ENCODE measurements at places on chromosomes 11 and 22.

GRCh38 chr11:71979602-71980001 is 19.1 kb upstream of the IL18BP start:
- DNase-seq = no peak

DNA sequence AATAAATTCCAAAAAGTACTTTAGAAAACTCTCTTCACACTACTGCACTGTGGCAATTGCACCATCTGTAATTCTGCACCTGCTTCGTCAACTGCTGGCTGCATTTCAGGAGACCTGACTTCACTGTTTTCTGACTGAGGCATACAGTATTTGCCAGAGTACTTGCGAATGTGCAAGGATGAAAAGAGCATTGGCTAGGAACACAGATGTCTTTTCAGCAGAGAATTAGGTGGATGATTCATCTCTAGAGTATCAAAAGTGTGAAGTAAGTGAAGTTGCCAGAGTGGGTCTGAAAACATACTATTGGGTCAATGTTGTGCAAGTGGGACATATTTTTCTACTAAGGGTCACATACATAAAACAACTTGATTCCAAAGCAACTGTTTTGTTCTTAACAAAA is 427.5 kb upstream of the CCDC90B start:
- DNase-seq = no peak

GRCh38 chr11:115067900-115068530 is 389.7 kb downstream of the NXPE2 start:
- no peak for DNase-seq

GRCh38 chr11:65456418-65456817 is 33.8 kb downstream of the NEAT1 start:
- no peak for DNase-seq

DNA sequence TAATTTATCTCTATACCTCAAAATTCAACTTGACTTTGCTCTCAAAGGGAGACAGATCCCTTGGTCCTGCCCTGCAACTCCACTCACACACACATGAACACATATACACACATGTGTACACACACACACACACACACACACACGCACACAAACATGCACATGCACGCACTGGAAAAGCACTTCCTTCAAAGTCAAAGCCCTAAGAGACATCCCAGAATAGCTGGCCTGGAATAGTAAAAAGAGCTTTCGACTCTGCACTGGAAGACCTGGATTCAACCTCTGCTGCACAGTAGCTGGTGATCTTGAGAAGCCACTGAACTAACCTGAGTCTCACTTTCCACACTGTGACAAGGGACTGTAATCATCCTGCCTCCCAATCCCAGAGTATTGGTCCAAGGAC is 26.8 kb downstream of the TENM4 start:
- no peak for DNase-seq

DNA sequence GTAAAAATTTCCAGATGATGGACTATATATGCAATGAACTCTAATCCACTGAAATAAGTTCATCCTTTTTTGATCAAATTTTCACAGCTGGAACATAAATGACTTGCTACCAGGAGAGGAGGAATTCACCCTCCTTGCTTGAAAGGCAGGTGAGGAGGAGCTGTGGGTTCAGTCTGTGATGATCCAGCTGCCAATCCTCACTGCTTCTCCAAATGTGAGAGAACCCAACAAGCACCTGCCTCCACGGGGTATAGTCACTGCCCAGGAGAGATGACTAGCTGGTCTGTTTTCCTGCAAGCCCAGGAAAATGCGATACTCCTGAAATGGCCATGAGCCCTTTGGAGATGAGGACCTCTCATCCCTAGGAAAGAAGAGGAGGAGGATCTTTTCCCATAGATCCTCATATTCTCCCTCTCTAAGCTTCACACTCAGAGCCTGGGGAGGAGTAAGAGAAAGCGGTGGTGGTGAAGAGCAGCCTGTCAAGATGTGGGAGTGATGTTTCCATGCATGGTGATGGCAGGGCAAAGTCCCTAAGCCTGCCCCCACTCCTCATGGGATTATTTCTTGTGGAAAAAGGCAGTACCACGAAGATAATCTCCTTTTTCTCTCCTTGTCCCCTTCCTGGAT is 77.9 kb upstream of the USP47 start:
- DNase-seq = no peak

DNA sequence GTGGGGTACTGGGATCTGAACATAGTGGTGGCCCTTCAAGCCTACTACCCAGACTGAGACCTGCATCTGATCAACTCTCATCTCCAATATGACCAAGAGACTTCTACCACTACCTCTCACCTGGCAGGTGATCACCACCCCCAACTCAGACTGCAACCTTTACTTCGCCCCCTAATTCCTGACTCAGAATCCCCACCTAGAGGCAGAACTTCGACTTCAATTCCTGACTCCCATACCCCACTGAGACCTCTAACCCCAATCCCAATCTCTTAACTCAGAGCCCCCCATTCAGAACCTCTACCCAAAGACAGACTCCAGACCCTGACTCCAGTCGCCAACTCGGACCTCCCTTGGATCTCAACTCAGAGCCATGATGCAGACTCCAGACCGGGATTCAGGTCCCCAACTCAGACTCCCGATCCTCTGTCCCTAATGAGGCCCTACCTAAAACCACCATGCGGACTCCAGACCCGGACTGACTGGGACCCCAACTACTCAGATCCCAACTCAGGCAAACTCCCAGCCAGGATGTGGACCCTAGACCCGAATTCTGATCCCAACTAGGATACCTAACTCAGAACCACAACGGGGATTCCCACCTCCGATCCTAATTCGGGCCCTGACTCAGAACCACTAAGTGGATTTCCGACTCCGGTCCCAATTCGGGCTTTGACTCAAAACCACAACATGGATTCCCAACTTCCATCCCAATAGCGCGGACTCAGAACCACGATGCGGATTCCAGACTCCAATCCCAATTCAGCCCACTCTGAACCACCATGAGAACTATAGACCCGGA is 1.2 kb downstream of the KCNQ1OT1 start:
- no peak for DNase-seq

DNA sequence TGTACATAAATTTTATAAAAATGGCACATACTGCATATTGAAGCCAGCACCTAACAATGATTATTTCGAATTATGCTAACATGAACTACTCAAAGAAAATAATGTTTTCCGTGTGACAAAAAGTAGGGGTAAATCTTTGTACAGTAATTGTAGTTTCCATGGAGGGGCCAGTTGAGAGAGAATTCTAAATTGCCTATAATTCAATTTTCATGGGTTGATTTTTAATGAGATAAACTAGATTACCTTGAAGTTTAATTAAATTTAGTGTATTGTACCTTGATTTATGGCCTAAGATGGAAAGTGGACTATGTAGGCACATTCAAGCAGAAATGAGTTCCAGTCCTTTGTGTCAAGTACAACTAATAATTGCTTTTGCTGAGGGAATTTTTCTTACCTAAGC is 5.0 kb downstream of the APLP2 start:
- DNase-seq = no peak

GRCh38 chr11:115475564-115475963 is 28.7 kb downstream of the CADM1 start:
- no peak for DNase-seq

DNA sequence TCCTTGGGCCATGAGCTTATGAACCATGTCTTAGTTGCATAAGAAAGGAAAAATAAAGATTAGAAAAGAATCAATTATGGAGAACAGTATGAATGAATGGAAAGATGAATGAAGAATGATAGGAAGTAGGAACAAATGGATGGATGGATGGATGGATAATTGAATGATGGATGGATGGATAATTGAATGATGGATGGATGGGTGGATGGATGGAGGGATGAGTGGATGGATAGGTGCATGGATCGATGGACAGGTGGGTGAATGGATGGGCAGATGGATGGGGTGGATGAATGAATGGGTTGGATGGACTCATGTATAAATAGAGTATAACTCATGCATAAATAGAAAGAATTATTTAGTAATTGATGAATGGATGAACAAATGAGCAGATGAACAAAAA is 7.2 kb downstream of the LSP1 start:
- DNase-seq = no peak

DNA sequence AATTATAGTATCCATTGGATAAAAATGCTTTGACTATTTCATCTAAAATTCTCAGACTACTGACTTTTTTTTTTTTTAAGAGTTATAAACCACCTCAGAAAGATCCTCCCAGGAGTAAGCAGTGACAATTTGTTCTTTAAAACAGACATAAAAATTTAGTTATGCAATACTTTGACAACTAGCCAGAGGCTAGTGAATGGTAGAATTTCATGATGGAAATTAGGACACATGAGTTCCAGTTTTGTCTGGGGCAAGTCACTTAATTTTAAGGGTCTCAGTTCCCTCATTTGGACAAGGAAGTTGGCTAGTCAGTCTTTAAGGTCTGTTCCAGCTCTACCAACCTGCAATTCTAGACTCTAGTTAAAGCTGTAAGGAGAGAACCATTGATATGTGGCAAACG is 2.9 kb downstream of the IL18 start:
- no peak for DNase-seq

DNA sequence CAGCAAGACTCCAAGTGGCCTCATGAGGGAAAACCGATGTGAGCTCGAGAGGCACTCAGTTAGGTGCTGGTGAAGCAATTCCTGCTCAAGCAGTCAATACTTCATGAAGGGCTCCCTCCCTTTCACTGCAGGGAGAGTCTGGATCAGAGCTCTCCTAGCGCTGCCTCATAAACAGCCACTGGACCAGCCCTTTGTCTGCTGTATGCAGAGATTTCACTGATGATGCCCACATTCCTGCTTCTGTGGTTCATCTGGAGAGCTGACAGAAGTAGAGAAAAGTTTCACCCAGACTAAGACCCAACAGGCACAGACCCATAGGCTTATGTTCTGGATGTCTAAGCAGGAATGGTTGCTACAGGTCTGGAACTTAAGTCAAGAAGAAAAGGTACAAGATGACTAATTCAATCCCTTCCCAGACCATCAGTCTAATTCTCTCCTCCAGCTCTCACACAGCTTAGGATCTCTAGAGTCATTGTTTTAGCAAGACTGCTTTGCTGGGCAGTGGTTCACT is 4.0 kb downstream of the UCP2 start:
- DNase-seq = no peak
